Activated naive CD4-positive, alpha-beta T cell treated with anti-CD3 and anti-CD28 coated beads for 36 hours (primary cell): ENCODE measurements at places on chromosomes 2 and 18. TPM values are rescaled to one million over a fixed set of nuclear protein-coding genes. Genes with fewer than 3 reads are reported as not detected.

DNA sequence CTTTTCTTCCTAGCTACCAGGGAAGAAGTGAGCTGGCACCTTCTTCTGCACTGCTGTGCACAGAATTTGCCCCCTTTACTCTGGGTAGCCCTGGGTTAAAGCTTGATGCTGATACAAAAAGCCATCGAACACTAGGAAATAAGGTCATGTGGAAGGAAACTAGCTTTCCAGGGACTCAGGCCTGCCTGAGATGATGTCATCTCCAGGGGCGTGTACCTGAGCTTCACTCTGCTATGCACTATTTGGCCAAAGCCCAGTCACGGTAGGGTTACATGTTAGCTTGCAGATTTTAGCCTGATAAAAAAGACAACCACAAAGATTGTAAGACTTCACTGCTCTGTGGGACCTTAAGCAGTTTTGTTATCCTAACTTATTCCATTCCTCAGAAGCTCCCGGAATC, 20.4 kb downstream of the EDAR start:
- peaks cover 90% of the 10 kb centered on the region for H3K4me1 ChIP-seq
- H3K27ac ChIP-seq = peak overlapping the region; percentile 48
- no peaks in the 10 kb centered on the region for H3K27me3 ChIP-seq
- peak; percentile 63 for DNase-seq
- H3K36me3 ChIP-seq = no peaks in the 10 kb centered on the region
- no peak overlapping the region for H3K4me3 ChIP-seq

GRCh38 chr2:175990099-175990498, 12.0 kb downstream of the LNPK start:
- no peaks in the 10 kb centered on the region for H3K4me1 ChIP-seq
- no peaks in the 10 kb centered on the region for H3K27me3 ChIP-seq
- DNase-seq = no peak
- peaks cover 26% of the 10 kb centered on the region for H3K36me3 ChIP-seq
- H3K4me3 ChIP-seq = no peak overlapping the region
- H3K27ac ChIP-seq = no peak overlapping the region

DNA sequence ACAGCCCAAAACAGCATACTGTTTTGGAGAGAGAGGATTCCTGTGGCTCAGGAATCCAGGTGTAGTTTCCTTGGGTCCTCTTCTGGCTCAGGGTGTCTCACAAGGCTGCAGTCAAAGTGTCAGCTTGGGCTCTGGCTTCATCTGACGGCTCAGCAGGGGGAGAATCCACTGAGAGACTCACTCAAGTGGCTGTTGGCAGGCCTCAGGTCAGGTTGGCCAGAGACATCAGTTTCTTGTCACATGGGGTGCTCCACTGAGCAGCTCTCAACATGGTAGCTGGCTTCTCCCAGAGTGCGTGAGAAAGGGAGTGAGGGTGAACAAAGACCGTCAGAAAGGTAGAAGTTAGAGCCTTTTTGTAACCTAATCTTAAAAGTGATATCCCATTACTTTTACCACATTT, 168.4 kb downstream of the SOCS6 start:
- DNase-seq = no peak
- H3K27me3 ChIP-seq = peaks cover 10% of the 10 kb centered on the region
- no peaks in the 10 kb centered on the region for H3K36me3 ChIP-seq

DNA sequence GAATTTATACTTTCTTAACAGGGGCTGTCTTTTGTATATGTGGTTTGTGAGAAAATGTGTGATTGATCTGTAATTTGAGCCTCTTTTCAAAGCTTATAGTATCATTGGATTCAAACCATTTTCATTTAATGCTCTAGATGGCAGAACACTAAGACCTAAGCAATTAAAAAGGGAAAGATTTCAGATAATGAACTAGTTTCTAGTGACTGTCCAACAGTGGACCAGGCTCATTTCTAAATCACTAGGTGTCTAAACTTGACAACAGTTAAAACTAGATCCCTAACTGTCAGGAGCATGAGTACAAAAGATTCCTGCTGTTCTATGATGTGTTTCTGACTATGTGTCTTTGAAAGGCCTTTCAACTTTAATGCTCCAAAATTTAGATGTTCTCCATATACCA, 54.6 kb downstream of the ANKRD44 start:
- DNase-seq = no peak
- H3K4me1 ChIP-seq = peaks cover 73% of the 10 kb centered on the region
- no peaks in the 10 kb centered on the region for H3K27me3 ChIP-seq
- H3K27ac ChIP-seq = peak overlapping the region; percentile 97

DNA sequence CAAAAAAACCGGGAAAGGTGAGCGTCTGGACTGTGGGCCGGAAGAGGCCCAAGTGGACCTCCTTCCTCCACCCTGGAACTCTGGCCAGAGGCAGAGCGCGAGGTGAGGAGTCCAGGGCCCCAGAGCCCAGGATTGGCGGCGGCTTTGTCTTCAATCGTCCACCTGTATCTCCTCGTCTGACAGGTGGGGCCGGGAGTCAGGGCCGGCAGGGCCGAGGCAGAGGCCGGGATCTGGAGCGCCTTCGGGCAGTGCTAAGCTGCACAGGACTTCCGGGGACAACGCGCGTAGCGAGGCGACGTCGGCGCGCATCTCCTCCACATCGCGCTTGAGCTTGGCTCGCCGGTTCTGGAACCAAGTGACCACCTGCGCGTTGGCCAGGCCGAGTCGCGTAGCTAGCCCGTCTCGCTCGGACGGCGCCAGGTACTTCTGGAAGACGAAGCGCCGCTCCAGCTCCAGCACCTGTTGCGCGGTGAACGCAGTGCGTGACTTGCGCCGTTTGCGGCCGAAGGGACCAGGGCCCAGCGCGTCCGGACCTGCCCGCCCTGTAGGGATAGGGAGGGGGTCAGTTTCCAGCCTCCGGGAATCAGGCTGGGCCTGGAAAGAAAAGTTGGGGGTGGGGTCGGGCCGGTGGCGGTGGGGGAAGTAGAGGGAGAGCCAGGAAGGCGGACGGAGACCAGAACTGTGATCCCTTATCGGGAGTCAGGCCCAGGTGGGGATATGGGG, 1.5 kb downstream of the LBX2 start:
- H3K27ac ChIP-seq = no peak overlapping the region
- H3K4me3 ChIP-seq = peak overlapping the region; percentile 67
- peaks cover 30% of the 10 kb centered on the region for H3K4me1 ChIP-seq
- H3K36me3 ChIP-seq = peaks cover 6% of the 10 kb centered on the region
- DNase-seq = no peak

DNA sequence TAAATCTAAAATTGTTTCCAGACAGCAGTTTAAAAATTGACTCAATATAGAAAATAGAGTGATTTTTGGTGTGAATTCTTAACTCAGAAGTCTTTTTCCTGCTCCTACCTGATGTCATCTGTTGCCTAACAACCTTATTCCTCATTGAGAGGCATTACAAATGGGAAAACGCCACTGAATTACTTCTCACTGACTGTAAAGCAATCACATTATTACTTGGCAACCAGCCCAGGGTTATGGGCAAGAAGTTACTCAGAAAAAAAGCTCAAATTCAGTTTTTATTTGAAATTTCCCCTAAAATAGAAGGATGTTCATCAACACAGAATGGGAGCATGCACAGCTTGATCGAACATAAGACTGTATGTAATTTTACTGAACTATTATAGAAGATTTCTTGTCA, 201.8 kb upstream of the GULP1 start:
- H3K36me3 ChIP-seq = no peaks in the 10 kb centered on the region
- no peak for DNase-seq
- H3K4me1 ChIP-seq = no peaks in the 10 kb centered on the region
- no peaks in the 10 kb centered on the region for H3K27me3 ChIP-seq
- no peak overlapping the region for H3K4me3 ChIP-seq

GRCh38 chr18:53422896-53423295, 801.6 kb downstream of the MBD2 start:
- no peaks in the 10 kb centered on the region for H3K4me1 ChIP-seq
- no peak overlapping the region for H3K27ac ChIP-seq
- H3K36me3 ChIP-seq = no peaks in the 10 kb centered on the region
- DNase-seq = no peak

DNA sequence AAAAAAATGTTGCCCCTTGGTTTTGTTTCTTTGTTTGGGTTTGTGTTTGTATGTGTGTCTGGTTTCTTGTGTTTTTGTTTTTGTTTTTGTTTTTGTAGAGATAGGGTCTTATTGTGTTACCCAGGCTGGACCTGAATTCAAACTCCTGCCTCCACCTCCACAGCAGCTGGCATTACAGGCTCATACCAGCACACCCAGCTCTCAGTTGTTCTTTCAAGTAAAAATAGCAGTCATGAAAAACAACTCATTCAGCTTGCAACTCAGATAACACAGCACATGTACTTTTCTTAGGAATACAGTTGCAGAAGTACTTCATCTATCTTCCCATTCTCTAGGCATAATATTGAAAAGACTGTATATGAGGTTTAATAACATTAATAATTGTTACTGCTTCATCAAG, 37.0 kb downstream of the ZC3H8 start:
- no peaks in the 10 kb centered on the region for H3K27me3 ChIP-seq
- no peak overlapping the region for H3K27ac ChIP-seq
- no peak for DNase-seq
- peaks cover 18% of the 10 kb centered on the region for H3K4me1 ChIP-seq
- peaks cover 42% of the 10 kb centered on the region for H3K36me3 ChIP-seq

DNA sequence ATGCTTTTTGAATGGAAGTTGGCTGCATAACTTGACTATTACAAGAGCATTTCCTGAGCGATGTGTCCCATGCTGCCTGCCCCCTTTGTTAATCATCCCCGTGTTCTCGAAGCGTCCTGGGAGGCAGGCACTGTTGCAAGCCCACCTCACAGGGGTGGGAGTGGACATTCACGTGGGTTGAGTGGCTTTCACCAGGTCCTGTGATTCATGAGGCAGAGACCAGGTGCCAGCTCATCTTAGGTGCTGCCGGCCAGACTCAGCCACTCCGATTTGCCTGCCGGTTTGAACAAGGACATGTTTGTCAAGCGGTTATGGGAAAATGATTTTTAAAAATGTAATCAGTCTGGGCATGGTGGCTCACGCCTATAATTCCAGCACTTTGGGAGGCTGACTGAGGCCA, 112.5 kb downstream of the ZNF532 start:
- H3K36me3 ChIP-seq = no peaks in the 10 kb centered on the region
- no peak overlapping the region for H3K27ac ChIP-seq
- no peaks in the 10 kb centered on the region for H3K4me1 ChIP-seq
- no peak overlapping the region for H3K4me3 ChIP-seq
- H3K27me3 ChIP-seq = peaks cover 13% of the 10 kb centered on the region
- DNase-seq = no peak

GRCh38 chr2:236021499-236022057, 146.6 kb downstream of the GBX2 start:
- H3K4me1 ChIP-seq = no peaks in the 10 kb centered on the region
- H3K27ac ChIP-seq = no peak overlapping the region
- no peak for DNase-seq
- H3K27me3 ChIP-seq = no peaks in the 10 kb centered on the region

- no peak for DNase-seq
- H3K4me1 ChIP-seq = peaks cover 55% of the 10 kb centered on the region
- H3K36me3 ChIP-seq = peaks cover 4% of the 10 kb centered on the region
- no peak overlapping the region for H3K4me3 ChIP-seq
- no peaks in the 10 kb centered on the region for H3K27me3 ChIP-seq
Measured at GRCh38 chr2:134143568-134143967, 110.3 kb upstream of the MGAT5 start.

DNA sequence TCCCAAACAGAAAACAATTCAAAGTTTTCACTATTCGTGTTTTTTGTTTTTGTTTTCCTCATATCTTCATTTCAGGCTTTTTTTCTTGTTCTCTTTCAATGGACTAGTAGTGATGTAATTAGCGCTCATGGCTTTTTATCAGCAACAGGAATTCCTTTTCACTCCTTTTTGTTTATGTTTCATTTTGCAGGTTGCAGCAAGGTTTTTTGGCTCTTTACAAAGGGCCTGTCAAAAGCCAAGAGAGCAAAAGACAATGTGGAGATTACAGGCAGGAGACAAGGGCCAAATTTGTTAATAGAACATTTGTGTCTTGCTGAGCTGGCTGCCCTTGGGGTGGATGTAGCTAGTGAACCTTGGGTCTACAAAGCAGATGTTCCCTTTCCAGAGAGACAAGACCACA, 467.4 kb upstream of the CDH20 start:
- no peak overlapping the region for H3K4me3 ChIP-seq
- no peaks in the 10 kb centered on the region for H3K36me3 ChIP-seq
- no peaks in the 10 kb centered on the region for H3K4me1 ChIP-seq

DNA sequence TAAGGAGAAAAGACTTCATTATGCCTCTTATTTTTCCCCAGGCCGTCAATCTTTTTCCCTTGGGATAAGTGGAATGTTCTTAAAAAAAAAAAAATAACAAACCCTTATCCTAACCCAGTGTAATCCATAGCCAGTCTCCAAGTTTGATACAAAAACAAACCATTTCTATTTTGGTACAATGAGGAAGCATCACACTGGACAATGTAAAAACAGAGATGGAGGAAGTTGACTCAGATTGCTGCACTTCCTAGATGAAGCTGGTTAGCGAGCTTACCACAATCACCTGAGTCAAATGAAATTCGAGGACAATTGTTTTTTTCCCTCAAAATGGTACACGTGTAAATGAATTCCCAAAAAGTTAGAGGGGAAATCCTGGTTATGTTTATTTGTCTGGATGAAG, 259.7 kb downstream of the TCF4 start:
- H3K27ac ChIP-seq = no peak overlapping the region
- peaks cover 17% of the 10 kb centered on the region for H3K27me3 ChIP-seq
- no peaks in the 10 kb centered on the region for H3K4me1 ChIP-seq
- no peak overlapping the region for H3K4me3 ChIP-seq

- H3K4me1 ChIP-seq = peaks cover 6% of the 10 kb centered on the region
- peaks cover 28% of the 10 kb centered on the region for H3K36me3 ChIP-seq
- H3K4me3 ChIP-seq = no peak overlapping the region
- H3K27me3 ChIP-seq = no peaks in the 10 kb centered on the region
- H3K27ac ChIP-seq = peak overlapping the region; percentile 66
Measured at GRCh38 chr2:179963626-179964025, 43.5 kb downstream of the CWC22 start.

DNA sequence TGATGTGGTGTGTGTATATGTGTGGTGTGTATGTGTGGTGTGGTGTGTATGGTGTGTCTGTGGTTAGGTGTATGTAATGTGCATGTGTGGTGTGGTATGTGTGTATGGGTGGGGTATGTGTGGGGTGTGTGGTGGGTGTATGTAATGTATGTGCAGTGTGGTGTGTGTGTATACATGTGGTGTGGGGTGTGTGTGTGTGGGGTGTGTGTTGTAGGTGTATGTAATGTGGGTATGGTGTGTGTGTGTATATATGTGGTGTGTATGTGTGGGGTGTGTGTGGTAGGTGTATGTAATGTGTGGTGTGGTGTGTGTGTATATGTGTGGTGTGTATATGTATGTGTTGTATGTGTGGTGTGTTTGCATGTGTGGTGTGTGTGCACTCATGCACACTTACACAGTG, 84.8 kb upstream of the ID2 start:
- no peak overlapping the region for H3K4me3 ChIP-seq
- no peaks in the 10 kb centered on the region for H3K36me3 ChIP-seq
- H3K27me3 ChIP-seq = peaks cover 7% of the 10 kb centered on the region
- H3K4me1 ChIP-seq = no peaks in the 10 kb centered on the region
- no peak overlapping the region for H3K27ac ChIP-seq

- no peak overlapping the region for H3K4me3 ChIP-seq
- H3K27ac ChIP-seq = no peak overlapping the region
- no peaks in the 10 kb centered on the region for H3K36me3 ChIP-seq
- peaks cover 4% of the 10 kb centered on the region for H3K27me3 ChIP-seq
- DNase-seq = no peak
- peaks cover 4% of the 10 kb centered on the region for H3K4me1 ChIP-seq
Measured at GRCh38 chr2:110170102-110170501, 34.7 kb downstream of the NPHP1 start.

- no peak overlapping the region for H3K27ac ChIP-seq
- no peak overlapping the region for H3K4me3 ChIP-seq
- H3K36me3 ChIP-seq = peaks cover 6% of the 10 kb centered on the region
- no peak for DNase-seq
- H3K27me3 ChIP-seq = no peaks in the 10 kb centered on the region
Measured at GRCh38 chr2:31859959-31860358, 150.8 kb downstream of the MEMO1 start.

Gene AFF3
- 2.1 TPM for total RNA-seq

Gene TDRD15
- total RNA-seq = not detected

Gene ZAP70
- total RNA-seq = 167 TPM

Gene MDH1B
- total RNA-seq = 0.86 TPM

Gene GPR148
- total RNA-seq = not detected

Gene OXER1
- total RNA-seq = not detected

Gene GDF7
- not detected for total RNA-seq
